Psoas muscle (tissue), 8 donors: ENCODE measurements at places on chromosomes 1 and 21. TPM values are rescaled to one million over a fixed set of nuclear protein-coding genes. Genes with fewer than 3 reads are reported as not detected.

DNA sequence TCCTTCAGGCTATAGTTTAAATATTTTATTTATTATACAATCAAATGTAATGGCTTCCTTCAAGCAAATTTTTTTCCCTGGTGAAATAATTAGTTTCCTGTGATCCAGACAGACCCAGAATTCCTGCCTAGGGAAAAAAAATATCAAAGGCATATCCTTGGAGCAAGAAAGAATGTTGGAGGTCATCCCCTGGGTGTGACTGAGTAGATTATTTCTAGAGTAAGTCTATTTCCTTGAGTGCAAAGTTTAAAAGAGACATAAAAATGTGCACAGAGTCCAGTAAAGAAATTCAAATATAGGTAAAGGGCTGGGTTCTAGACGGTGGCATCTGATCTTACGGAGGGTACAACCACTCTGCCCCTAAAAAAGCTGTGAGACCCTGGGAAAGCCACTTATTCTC is 32.2 kb upstream of the SAMD13 start:
- DNase-seq = no peak

LCE1B gene
- total RNA-seq = not detected

GRCh38 chr1:101075926-101076325 is 50.3 kb upstream of the DPH5 start:
- no peak for DNase-seq

DNA sequence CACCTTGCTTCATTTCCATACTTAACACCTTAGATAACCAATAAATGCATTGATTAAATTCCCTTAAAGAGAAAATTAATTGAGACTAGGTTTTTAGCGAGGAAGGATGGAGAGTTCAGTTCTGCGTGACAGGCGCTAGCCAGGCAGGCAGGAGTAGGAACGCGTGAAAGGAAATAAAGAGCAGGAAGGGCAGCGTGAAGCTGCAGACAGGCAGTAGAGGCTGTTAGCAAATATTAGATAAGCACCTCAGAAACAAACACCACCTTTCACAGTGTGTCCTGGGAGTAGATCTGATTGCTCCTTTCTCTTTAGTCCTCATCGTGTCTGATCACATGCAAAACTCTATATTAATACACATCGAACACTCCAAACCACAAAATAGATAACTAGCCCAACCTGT is 282.7 kb upstream of the ADGRL2 start:
- DNase-seq = no peak

GRCh38 chr1:229971141-229971540 is 95.9 kb upstream of the GALNT2 start:
- no peak for DNase-seq
